ENCODE measurements at places on chromosomes 5 and 9. TPM values are rescaled to one million over a fixed set of nuclear protein-coding genes. Genes with fewer than 3 reads are reported as not detected.

C1QTNF2 gene
- polyA plus RNA-seq: 3.7 TPM

SH3GL2 gene
- 10.7 TPM for polyA plus RNA-seq

REXO4 gene
- 36.7 TPM for polyA plus RNA-seq

ADAMTS12 gene
- 4.9 TPM for polyA plus RNA-seq

TAF11L5 gene
- not detected for polyA plus RNA-seq

GRCh38 chr5:179577286-179577960 lies 27.1 kb downstream of the RUFY1 start:
- DNase-seq: peak; percentile 49

DNA sequence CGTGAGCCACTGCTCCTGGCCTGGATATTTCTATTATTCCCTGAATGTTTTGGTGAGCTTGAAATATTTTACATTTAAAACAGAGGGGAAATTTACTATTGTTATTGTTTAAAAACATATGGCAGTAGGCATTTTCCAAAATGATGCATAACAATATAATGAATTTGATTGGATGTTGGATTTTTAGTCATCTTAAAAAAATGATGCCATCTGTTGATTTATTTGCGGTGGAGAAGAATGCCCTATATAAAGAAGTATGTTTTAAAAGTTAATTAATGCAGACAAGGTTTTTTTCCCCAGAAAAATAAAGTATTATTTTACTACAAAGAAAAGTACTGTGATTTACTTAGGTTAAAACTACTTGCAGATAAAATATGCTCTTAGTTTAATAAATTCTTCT lies 33.4 kb upstream of the ARRDC3 start:
- no peak for DNase-seq

DNA sequence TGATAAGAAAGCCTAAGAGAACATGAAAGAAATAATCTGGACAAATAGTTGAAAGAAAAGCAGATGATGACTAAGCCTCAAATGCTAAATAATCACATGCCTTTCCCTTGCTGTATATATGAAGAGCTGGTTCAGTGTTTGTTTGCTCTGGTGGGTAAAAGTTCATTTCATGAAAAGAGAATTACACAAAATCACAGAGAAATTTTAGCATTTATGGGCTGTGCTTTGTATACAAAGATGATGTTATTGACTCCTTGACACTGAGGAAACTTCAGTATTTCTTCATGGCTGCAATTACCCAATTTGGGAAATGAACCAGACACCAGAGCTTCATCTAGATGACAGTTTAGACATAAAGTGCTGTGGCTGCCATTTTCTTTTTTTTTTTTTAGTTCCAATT lies 527.2 kb downstream of the NR2F1-AS1 start:
- no peak for DNase-seq

GRCh38 chr9:37931592-37931991 lies 27.7 kb upstream of the SLC25A51 start:
- no peak for DNase-seq

DNA sequence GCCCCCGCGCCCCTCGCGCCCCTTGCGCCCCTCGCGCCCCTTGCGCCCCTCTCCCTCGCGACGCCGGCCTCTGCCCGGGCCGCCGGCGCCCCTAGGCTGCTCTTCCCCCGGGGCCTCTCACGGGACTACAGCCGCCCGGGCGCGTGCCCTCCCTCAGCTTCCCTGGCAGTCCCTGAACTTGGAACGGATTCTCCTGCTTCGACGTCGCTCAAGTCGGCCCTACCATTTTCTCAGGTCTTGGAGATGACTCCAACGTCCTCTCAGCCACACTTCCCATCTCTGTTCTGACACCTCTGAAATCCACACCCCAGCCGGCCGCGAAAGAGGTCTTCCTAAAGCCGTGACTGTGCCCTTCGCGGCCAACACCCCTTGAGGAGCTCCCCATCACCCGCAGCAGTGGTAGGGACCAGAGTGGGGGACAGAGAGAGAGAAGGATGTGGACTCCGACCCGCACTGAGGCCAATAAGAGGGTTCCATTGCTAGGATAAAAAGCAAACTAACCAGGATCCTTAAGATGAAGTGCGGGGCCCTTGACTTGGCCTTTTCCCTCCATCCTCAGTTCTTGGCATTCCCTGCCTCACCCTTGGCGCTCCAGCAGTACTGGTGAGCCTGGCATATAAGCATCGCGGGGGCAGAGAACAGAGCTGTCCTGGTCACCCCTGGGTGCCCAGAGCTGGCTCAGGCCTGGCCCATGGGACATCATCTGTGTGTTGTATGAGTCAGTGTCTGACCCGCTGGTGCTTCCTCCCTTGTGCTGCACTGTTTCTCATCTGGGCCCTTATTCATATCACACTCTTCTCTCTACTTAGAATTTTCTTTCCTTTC lies 38.6 kb upstream of the GARNL3 start:
- no peak for DNase-seq

DNA sequence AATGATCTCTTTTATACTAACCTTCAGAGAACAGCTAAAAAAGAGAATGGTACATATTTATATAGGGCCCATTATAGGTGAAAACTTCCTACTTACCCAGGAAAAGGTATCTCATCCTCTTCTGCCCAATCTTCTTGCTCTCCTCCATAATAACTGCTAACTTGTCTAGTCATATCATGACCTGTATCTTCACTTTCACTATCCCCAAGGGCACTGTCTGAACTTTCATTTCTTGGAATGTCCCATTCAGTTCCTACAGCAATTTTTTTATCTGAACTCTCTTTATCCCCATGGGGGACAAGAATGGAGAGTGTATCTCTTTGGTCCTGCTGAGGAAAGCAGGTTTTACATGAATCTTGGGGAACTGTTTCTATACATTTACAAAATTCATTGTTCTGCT lies 36.4 kb upstream of the RAPGEF6 start:
- no peak for DNase-seq

DNA sequence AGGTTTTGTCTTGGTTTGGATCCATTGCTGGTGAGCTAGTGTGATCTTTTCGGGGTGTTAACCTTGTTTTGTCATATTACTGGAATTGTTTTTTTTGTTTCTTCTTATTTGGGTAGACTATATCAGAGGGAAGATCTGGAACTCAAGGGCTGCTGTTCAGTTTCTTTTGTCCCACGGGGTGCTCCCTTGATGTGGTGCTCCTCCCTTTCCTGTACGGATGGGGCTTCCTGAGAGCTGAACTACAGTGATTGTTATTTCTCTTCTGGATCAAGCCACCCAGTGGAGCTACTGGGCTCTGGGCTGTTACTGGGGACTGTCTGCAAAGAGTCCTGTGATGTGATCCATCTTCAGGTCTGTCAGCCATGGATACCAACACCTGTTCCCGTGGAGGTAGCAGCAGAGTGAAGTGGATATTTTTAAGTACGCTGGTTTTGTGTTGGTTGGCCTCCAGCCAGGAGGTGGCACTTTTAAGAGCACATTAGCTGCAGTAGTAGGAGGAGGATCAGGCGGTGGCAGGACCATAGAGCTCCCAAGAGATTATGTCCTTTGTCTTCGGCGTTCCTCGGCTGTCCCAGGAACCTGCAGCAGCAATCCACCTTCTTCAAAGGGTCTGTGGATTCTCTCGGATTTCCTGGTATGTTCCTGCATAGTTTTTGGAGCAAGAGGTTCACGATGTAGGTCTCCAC lies 27.2 kb downstream of the SCAMP1 start:
- no peak for DNase-seq

- no peak for DNase-seq
Observed at GRCh38 chr5:111737716-111738115, 19.3 kb downstream of the NREP start.

- no peak for DNase-seq
Observed at GRCh38 chr5:37428044-37428443, 48.9 kb downstream of the WDR70 start.

GRCh38 chr9:18366184-18366583 lies 107.8 kb upstream of the ADAMTSL1 start:
- DNase-seq: no peak

DNA sequence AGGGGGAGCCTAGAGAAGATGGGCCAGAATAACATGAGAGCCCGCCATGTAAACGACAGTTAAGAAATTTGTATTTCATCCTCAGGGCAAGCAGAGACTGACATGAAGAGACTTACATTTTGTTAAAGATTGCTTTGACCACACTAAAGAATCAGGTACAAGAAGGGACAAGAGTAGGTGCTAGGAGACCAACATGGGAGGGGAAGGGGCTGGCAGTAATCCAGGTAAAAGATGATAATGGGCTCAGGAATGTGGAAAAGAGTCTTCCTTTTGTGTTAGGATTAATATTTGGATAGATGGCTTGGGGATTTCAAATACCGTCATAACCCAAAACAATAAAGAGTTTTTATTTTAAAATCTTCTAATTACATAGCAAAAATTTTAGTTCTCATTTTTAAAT lies 137.3 kb downstream of the ZNF462 start:
- no peak for DNase-seq

- no peak for DNase-seq
Observed at GRCh38 chr9:136306211-136307208, 2.6 kb upstream of the CCDC187 start.

DNA sequence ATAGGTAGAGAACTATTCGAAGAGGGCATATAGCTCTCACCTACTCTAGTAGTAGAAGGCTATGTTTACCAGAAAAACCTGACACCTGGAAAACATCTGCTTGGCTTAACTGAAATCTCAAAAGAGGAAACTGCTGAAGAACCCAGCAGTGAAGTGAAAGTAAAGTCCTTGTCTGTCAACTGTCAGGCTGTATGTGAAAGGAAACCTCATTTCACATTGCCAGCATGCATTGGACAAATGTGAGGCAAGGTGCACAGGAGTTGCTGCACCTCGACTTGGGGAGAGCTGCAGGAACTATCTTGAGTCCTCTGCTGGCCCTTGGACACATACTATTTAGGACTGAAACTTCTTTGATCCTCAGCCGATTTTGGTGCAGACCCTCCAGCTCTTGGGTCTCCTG lies 53.3 kb downstream of the NREP start:
- no peak for DNase-seq

DNA sequence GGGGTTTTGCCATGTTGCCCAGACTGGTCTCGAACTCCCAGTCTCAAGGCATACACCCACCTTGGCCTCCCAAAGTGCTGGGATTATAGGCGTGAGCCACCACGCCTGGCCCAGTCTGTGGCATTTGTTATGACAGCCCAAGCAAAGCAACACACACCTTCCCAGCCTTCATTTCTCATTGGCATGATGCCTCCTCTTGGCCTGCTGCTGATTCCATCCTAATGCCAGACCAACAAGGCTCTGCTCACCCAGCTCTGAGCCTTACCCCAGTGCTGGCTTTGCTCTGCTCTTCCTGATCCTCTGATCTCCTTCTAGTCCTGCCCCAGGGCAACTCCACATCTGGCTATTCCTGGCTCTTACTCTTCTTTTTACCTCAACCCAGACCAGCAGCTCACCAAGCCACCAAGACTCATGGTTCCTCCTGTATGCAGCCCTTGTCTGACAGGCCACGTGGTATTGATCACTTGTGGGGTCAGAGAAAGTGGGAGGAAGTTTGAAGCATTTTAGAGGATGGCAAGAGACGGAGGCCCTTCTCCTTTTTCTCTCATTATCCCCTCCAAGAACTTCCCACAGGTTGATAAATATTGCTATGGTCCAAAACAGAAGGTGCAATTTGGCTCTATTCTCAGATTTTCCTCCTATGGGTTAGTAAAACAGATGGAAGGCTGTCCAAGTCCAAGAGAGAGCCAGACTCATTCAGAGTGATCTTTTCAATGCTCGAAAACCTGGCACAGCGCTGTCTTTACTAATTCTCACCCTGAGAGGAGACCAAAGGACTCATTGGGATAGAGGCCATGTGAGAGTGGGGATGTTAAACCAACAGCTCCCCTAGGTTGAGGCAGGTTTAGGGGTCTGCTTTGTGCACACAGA lies 958 bp downstream of the CD180 start:
- DNase-seq: no peak
